ENCODE measurements at places on chromosomes 1 and 21.
A peak's percentile ranks its signal among the peaks of the same experiment; 100 is the strongest.

GRCh38 chr1:226642421-226642820, 93.9 kb downstream of the STUM start:
- no peak for DNase-seq

GRCh38 chr1:56063461-56063860, 515.9 kb downstream of the PLPP3 start:
- DNase-seq: no peak

DNA sequence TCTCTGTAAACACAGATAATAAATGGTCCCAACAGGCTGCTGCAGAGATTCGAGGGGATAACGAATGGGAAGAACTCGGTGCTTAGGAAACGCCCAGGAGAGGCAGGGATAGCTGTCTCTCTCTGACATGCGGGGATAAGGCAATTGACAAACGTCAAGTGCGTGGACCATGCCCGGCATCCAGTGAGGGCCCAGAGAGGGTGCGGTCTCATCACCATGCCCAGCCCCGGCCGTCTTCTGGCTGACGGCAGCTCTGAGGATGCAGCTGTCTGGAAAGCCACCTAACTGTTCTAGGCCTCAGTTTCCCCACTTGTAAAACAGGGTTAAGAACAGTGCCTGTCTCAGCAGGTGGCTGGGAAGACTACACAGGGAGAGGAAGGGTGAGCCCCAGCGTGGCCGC, 48.1 kb downstream of the ACOT7 start:
- DNase-seq: no peak

- no peak for DNase-seq
Observed at GRCh38 chr21:45451771-45452182, 46.8 kb downstream of the COL18A1 start.

GRCh38 chr1:92730476-92730875, 54.4 kb downstream of the EVI5 start:
- no peak for DNase-seq

- no peak for DNase-seq
Observed at GRCh38 chr1:229048896-229049295, 222.0 kb upstream of the RAB4A start.

DNA sequence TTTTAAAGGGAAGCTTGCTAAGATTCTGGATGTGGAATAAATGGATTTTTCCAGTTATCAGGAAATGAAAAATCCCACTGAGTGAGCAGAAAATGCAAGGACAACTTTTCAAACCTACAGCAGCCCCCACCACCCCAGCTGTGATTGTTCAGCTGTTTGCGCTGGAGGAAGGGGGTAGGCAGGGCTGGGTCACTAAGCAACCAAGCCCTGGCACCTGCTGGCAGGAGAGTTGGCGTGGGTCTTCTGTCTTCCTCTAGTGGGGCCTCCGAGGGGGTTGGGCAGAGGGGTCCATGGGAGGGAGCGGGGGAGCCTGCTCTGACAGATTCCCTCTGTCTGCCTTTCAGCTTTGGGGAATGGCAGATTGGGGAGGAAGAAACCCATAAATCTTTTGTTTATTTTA, 45.3 kb downstream of the EIF2D start:
- no peak for DNase-seq

GRCh38 chr1:27445177-27445936, 44.6 kb downstream of the WASF2 start:
- no peak for DNase-seq

- DNase-seq: no peak
Observed at GRCh38 chr1:218585511-218586184, 240.5 kb downstream of the TGFB2 start.

GRCh38 chr1:2257245-2257627, 29.1 kb downstream of the SKI start:
- DNase-seq: no peak

DNA sequence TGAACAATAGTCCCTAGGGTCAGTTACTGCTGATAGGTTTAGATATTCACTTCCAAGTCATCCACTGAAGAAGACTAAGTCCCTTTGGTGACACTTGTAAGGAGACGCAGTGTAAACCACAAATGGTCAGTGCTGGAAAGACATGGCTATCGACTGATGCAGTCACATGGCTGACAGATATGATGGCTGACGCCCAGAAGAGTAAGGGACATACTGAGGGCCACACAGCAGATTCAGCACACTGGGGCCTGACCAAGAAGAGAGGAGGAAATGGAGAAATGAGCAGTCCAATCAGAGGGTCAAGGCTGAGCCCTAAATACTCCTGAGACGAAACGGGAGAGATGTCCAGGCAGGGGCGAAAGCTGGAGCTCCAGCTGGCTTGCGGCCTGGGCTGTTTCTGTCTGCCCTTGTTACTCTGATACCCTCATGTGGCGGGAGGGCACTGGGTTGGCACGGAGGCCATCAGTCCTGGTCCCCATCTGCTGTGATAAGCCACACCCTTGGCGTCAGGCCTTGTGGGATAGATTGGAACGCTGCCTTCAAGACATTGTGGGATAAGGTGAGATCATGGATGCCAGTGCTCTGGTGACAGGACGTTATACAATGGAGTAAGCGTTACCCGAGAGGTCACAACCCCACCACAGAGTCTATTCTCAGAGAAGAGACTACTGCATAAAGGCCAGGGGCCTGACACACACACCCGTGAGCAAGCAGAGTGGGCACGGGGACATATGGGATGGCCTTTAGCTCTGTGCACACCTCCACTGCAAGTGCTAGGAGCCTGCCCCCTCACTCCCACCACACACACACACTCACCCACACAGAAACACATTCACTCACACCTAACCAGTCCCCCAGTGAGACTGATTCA, 158.4 kb downstream of the TRABD2B start:
- DNase-seq: no peak

DNA sequence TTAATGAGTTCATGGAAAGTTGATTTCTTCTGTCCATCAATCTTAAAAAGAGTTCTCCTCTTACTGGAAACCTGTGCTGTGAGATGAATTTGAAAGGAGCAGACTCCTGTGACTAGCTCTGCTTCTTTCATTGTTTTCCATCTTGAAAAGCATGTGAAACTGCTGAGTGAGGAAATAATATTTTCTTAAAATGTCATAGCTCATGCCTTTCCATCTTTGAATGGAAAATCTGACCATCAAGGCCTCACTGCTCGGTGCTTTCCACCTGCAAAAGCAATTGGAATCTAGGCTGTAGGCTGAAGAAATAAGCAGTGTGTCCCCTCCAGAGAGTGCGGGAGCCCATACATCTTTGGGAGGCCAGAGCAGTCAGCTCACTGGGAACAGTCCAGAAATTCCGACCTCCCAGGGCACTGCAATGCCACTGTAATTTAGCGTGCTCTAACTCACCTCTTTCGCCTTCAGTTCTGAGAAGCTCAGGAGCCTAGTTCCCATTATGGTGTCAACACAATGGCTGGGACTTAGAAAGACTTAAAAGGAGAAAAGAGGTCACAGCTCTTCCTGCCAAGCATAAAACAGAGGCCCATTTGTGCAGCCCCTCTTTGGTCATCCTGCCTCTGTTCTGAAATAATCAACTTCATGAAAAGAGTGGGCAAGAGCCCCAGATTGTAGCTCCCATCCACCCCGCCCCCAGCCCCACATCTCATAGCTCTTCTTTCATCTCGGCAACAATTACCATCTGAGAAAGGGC, 50.4 kb upstream of the F3 start:
- no peak for DNase-seq

DNA sequence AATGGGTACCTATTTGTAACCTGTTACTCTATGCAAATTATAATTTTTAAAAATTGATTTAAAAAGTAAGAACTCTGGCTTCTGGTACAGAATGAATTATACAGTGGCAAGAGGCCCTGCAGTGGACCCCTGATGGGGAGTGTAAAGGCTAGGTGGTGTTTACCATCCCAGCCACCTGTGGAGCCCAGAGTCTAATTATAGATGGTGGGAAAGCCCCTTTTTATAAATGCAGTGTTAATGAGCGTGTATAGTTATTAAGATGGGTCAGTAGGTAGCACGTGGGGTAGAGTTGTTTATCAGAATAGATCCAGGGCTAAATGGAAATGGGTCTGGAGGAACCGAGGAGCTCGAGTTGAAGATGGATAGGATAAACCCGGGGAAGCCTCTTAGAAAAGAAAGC, 13.9 kb upstream of the PRELP start:
- DNase-seq: no peak

DNA sequence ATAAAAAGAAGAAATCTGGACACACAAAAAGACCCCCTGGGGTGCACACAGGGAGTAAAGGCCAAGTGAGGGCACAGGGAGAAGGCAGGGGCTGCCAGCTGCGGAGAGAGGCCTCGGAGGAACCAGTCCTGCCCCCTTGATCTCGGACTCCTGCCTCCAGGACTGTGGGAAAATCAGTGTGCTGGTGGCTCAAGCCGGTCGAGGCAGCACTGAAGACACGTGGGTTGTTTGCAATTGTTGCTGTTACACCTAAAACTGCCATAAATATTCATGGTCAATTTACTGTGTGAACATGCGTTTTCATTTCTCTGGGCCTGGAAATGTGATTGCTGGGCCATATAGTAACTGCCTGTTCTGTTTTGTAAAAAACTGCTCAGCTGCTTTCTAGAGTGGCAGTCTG, 18.5 kb downstream of the IBA57 start:
- DNase-seq: no peak

GRCh38 chr1:4931486-4931885, 277.1 kb downstream of the AJAP1 start:
- no peak for DNase-seq

GRCh38 chr1:213244664-213245091, 193.6 kb downstream of the RPS6KC1 start:
- no peak for DNase-seq

DNA sequence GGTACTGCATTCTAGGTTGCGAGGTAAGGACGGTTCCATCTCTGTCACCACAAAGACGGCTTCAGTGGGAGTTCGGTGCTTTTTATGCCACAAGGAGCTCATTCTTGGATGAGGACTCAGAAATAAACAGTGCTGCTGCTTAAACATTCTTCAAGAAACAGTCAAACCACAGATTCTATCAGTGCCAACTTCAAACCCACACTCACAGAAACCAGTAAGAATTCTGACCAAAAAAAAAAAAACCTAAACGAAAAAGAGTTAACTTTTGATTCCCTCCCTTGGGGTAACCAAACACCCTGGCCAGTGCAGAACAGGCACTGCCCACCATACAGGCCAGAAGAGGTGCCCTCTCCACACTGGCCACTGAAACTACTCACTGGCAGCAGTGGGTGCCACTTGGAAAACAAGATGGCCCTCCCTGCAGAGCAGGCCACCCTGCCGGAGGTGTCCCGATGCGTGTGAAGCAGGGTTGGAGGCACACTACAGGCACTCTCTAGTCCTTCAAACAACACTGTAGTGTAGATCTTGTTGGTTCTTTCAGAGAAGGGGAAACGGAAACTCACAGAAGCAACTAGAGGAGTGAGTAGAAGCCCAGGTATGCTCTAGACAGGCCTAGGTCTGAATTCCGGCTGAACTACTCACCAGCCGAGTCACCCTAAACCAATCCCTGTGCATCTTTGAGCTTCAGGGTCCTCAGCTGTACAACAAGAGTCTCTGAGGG, 87.3 kb upstream of the TLR5 start:
- DNase-seq: no peak

GRCh38 chr1:210213335-210213734, 19.3 kb upstream of the SERTAD4 start:
- DNase-seq: no peak

GRCh38 chr1:201022820-201023516, 546 bp downstream of the KIF21B start:
- peak; percentile 25 for DNase-seq

DNA sequence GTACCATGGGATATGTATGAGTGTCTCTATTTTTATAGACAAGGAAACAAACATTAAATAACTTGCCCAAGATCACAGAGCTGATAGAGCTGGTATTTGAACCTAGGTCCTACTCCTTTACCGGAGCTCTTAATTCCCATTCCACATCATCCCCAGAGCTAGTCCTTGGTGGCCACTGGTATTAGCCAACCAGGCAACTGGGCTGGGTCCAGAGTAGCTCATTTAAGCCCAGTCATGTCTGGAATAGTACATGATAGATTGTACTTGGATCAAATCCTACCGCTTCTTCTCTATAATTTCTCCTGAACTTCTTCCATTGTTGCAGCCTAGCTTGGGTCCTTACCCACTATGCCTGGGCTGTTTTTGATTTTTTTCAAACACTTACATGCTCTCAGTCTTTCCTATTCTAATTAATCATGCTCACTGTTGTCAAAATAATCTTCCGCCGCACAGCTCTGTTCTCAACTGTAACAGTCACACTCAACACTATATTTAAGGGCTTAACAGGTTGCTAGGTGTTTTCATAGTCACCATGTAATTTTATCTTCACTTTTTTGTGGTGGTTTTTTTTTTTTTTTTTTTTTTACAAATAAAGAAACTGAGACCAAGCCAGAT, 80.2 kb downstream of the COLGALT2 start:
- no peak for DNase-seq

GRCh38 chr21:42478504-42478903, 17.5 kb downstream of the RSPH1 start:
- no peak for DNase-seq

GRCh38 chr1:59278780-59279354, 18.0 kb upstream of the FGGY start:
- no peak for DNase-seq

DNA sequence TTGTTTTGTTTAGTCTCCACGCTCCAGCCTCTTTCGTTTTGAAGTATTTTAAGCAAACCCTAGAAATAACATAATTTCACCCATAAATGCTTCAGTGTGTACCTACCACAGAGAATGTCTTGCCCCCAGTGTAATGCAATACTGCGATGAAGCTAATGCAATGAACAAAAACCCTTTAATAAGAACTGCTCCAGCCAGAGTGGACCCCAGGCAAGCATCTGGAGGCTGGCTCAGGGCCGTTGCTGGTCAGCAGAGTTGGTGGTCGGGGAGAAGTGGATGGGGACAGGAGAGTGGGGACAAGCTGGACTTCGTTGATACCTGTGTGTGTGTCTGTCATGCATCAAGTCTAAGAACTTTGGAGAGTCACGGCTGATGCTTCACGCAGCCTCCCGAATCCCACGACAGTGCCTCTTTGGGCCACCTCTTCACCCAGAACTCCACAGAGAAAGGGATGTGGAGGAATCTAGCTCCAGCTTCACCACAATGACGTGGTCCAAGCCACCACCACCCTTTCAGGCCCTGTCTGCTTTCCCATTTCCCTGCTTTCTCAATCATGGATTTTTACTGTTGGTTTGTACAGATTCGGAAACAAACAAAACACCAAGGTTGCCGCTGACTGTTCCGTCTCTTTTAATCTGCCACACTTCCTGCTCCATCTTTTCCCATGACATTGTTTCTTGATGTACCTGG, 108.6 kb upstream of the ERRFI1 start:
- no peak for DNase-seq

- DNase-seq: no peak
Observed at GRCh38 chr1:9755441-9755995, 68.2 kb downstream of the CLSTN1 start.

DNA sequence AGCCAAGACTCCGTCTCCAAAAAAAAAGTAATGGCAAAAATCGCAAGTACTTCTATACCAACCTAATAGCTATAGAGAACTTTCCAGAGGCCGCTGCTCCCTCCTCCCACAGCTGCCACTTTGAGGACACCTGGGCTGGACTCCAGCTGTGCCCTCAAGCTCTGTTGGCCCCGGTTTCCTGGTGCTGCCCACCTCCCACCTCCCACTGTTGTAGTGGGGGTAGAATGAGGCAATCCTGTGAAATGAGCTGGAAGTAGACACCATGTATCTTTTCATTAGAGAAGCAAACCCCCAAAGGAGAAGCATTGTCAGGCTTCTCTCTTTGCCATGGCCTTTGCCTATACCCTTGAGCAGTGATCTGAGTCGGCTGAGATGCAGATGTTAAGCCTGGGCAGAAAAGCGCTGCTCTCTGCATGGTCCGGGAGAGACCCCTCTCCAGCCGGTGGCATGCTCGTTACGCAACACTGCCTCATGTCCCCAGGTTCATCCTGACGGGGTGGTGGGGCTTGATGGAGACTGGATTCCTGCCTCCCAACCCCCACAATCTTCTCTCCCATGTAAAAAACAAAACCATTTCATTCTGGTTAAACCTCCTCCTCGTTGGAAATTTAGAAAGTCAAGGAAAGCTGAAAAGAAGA, 39.7 kb downstream of the SIM2 start:
- DNase-seq: no peak

Measured in activated gamma-delta T cell treated with anti-CD3 and anti-CD28 coated beads, Interleukin-2, amount 50 U/mL, for 16 hours (primary cell).